HT-29 (cell line): ENCODE measurements at places on chromosomes 1 and 21. TPM values are rescaled to one million over a fixed set of nuclear protein-coding genes. Genes with fewer than 3 reads are reported as not detected.

- no peak for DNase-seq
Observed at GRCh38 chr21:28590676-28591075, 402.0 kb downstream of the LTN1 start.

GRCh38 chr1:46697053-46697452 is 21.9 kb downstream of the EFCAB14 start:
- DNase-seq: no peak

- no peak for DNase-seq
Observed at GRCh38 chr1:211581526-211581925, 2.6 kb upstream of the SLC30A1 start.

- no peak for DNase-seq
Observed at GRCh38 chr1:234214129-234214910, 158.9 kb upstream of the COA6 start.

HOOK1 gene
- total RNA-seq: 8.4 and 94.4 TPM in 2 replicates

DNA sequence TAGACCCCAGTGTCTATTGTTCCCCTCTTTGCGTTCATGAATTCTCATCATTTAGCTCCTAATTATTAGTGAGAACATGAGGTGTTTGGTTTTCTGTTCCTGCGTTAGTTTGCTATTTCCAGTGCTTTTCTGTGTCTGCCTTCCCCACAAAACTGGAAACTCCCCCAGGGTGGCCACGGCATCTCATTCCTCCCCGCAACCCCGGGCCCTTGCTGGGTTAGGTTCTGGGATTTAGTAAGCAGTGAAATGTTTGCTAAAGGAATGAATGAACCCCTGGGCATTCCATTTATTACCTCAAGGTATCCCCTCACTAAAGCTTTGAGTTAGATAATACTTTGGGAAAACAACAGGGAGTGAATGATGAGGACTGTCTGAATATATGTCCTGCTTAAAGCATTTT is 142.9 kb downstream of the GLUL start:
- DNase-seq: no peak

TMEM269 gene
- total RNA-seq: 0.03 TPM in 1 of 2 replicates, not detected in the other

NPR1 gene
- total RNA-seq: not detected in 2 replicates
